CD4-positive, alpha-beta T cell treated with Interleukin-17A for 1 hour (primary cell): ENCODE measurements at places on chromosomes 7 and 10.

GRCh38 chr7:30828591-30828990, 57.4 kb downstream of the MINDY4 start:
- DNase-seq: no peak

DNA sequence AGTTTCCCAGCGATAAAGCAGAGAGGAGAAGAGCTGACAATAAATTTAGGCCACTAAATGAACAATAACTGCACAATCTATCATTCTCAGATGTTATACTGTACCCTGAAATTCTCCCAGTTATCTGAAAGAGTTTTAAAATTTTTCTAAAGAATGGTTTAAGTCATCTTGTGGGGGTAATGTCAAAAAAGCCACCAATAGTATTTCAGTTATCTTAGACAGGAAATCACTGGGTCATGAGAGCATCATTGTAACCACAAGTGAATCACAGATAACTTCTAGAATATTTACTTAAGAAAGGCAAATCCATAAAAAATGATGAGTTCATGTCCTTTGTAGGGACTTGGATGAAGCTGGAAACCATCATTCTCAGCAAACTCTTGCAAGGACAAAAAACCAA, 147.1 kb downstream of the DNAJB9 start:
- no peak for DNase-seq

DNA sequence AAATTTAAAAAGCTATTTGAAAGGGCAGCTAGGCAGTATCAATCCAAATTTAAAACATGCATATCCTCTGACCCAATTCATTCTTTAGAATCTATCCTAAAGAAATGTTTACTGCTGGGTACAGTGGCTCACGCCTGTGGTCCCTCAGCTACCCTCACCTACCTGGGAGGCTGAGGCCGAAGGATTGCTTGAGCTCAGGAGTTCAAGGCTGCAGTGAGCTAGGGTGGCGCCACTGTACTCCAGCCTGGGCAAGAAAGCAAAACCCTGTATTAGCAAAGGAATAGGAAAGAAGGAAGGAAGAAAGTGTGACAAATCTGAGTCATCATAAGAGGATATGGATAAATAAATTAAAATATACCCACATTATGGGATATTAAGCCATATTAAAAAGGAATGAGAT, 36.3 kb downstream of the C7orf33 start:
- no peak for DNase-seq

GRCh38 chr7:96102096-96102811, 219.6 kb downstream of the SLC25A13 start:
- no peak for DNase-seq

DNA sequence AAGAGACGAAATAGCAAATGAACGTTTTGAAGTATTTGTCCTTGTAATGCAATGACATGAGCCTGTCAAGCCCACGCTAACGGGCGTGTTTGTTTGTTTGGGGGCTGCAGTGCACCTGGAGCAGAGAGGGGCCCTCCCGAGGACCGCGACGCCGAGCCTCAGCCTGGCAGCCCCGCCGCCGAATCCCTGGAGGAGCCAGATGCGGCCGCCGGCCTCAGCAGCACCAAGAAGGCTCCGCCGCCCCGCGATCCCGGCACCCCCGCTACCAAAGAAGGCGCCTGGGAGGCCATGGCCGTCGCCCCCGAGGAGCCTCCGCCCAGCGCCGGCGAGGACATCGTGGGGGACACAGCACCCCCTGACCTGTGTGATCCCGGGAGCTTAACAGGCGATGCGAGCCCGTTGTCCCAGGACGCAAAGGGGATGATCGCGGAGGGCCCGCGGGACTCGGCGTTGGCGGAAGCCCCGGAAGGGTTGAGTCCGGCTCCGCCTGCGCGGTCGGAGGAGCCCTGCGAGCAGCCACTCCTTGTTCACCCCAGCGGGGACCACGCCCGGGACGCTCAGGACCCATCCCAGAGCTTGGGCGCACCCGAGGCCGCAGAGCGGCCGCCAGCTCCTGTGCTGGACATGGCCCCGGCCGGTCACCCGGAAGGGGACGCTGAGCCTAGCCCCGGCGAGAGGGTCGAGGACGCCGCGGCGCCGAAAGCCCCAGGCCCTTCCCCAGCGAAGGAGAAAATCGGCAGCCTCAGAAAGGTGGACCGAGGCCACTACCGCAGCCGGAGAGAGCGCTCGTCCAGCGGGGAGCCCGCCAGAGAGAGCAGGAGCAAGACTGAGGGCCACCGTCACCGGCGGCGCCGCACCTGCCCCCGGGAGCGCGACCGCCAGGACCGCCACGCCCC, 118.5 kb downstream of the CYTH3 start:
- no peak for DNase-seq

- no peak for DNase-seq
Observed at GRCh38 chr10:74500816-74501215, 325.6 kb upstream of the KAT6B start.
